ENCODE measurements at places on chromosomes 16 and 17.

DNA sequence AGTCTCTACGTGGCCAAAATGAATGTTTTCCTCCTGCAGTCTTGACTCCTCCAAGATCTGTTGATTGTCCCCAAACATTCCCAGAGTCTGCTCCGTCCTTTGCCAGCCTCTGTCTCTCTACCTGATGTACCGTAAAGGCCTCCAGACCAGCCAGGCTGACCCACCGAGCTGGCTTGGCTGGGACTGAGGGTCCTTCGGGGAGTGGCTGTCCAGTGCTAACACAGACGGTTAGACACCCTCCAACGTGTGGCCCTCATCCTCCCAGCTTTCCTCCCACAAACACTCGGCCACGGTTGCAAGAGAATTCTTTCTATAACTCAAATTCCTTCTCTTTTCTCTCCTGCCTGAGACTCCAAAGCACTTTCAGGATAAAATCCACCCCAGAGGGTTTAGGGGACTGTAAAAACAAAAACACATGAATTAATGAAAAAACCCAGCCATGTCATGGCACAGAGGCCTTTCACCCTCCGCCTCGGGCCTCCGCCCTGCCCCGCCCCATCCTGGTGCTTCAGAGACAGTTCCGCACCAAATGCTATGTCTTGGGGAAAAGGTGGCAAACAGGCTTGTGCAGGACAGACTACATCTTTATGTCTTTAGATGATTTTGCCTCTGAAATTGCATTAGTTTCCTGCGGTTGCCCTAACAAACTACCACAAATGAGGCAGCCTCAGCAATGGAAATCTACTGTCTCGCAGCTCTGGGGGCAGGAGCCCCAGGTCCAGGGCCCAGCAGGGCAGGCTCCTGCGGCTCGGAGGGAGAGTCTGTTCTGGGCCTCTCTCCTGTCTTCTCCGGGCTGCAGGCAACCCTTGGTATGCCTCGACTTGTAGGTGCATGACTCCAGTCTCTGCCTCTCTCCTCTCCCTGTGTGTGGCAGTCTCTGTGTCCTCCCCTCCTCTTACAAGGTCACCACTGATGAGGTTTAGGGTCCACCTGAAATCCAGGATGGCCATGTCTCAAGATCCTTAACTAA lies 72.5 kb upstream of the CBX4 start:
- no peak for DNase-seq

- peak; percentile 12 for DNase-seq
Observed at GRCh38 chr17:52383493-52384100, 225.1 kb upstream of the CA10 start.

GRCh38 chr17:21376081-21376758 lies at the start of gene KCNJ12:
Gene KCNJ12 (plus strand): TSS chr17:21376357. CDS start chr17:21415343, 38,986 bp downstream.
- DNase-seq, result no peak

GRCh38 chr16:55495616-55496289 lies 13.1 kb upstream of the LPCAT2 start:
- DNase-seq, result no peak

DNA sequence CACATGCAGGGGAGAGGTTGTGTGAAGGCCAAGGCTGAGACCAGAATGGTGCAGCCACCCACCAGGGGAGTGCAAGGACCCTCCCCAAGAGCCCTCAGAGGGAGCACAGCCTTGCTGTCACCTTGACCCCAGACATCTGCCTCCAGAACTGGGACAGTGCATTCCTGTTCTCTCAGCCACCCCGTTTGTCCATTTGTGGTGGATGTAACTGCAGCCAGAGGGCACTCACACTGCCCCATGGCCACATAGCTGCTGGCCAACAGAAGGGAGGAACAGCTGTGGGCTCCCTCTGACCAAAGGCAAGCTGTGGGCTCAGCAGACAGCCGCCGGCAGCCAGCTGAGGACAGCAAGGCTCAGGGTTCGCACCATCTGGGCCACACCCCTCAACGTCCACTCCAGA lies 49.8 kb upstream of the KLHDC4 start:
- DNase-seq, result no peak

DNA sequence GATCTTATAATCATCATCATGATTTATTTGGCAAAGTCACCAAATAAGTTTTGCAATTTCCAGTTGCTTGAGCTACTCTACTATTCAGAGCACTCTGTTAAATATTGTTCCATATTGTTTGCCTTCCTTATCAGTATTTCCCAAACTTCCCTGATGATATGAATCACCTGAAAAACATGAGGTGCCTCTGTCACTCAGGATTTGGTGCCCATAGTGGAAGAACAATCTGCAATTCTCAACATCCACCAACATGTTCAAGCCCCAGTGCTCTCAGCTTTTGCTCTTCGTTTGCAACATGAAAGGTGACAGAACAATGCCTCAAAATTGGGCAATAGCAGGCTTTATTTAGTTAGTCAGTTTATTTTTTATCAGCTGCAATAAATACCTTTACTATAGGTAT lies 28.6 kb upstream of the WSB1 start:
- no peak for DNase-seq

DNA sequence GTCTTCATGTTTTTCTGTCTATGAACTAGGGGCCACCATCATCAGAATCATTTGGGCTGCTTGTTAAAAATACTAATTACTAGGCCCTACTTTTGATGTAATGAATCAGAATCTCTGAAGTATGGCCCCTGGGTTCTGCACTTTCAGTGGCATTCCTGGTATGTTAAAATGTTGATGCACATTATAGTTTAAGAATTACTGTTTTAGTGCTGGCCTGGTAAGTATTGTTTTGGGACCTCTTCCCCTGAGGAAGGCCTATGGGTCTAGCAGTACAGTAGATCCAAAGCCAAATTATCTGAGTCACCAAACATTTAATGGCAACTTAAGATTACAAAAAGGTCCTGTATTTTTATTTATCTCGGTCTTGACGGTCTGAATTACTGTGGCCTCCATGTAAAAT lies 58.8 kb downstream of the AP2B1 start:
- no peak for DNase-seq

DNA sequence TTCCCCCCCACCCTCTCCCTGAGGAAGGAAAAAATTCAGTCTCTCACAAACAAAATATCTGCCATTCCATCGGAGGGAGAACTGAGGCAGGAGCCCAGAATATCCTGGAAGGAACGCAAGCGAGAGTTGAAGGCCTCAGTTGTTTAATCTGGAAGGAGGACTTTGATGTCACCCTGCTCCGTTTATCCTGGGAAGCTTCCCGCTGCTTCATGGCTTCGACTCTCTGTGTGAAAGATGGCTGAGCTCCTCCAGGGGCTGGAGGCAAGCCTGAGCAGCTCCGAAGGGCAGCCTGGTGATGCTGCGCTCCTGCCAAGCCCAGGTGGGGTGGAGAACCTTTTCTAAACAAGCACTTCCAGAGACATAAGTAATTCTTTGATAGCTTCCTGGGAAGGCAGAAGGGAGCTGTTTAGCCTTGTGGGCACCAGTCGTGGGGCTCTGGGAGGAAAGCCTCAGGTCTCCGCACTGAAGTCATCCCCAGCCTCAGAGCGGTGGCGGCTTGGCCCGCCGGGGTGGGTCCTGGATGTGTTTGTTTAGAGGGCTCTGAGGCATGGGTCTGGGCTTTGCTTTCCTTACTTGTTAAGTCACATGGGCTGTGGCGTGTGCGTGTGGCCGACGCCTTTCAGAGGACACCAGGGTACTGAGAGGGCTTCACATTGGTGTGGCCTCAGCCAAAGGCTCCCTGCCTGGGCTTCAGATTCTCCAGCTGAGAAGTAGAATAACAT lies 7.9 kb downstream of the NKD1 start:
- no peak for DNase-seq

GRCh38 chr16:88597856-88598491 lies 27.8 kb downstream of the ZC3H18 start:
- DNase-seq, result peak; percentile 2

- no peak for DNase-seq
Observed at GRCh38 chr17:73342541-73343167, 30.9 kb upstream of the CDC42EP4 start.

- no peak for DNase-seq
Observed at GRCh38 chr16:87984632-87985267, 33.5 kb downstream of the BANP start.

DNA sequence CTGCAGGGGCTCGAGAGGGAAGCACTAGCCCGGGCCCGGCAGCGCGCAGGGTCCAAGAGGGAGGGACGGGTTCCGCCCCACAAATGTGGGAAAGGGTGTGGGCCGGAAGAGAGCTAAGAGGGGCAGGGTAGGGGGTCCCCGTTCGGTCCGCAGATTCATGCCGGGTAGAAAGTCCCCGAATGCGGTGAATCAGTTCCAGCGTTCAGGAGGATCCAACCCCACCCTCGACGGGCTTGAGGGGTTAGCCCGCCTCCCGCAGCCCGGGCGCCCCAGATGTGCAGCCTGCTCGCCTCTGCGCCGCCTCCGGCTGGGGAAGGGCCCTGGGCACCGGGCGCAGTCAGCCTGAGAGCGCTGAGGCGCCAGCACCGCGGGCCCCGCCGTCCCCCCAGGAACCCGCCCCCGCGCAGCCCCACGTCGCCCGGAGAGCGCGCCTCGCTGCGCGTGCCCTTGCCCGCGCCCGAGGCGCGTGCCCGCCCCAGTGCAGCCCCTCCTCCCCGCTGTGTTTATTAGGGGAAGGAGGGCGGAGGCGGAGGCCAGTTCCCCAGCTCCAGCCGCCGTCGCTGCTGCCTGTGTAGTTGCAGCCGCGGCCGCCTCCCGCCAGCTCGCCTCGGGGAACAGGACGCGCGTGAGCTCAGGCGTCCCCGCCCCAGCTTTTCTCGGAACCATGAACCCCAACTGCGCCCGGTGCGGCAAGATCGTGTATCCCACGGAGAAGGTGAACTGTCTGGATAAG lies at the start of gene LASP1:
Gene LASP1 (plus strand): TSS at position 533 of the 733 bp plus-strand sequence. CDS start 132 bp downstream, at position 665.
- peak; percentile 78 for DNase-seq
